ENCODE measurements at places on chromosomes 6 and 20. TPM values are rescaled to one million over a fixed set of nuclear protein-coding genes. Genes with fewer than 3 reads are reported as not detected.

- no peak for DNase-seq
These were observed 28.6 kb upstream of the PRL start for GRCh38 chr6:22325481-22325880.

GRCh38 chr20:38152175-38152620 is 12.9 kb downstream of the TGM2 start:
- DNase-seq, result no peak

DNA sequence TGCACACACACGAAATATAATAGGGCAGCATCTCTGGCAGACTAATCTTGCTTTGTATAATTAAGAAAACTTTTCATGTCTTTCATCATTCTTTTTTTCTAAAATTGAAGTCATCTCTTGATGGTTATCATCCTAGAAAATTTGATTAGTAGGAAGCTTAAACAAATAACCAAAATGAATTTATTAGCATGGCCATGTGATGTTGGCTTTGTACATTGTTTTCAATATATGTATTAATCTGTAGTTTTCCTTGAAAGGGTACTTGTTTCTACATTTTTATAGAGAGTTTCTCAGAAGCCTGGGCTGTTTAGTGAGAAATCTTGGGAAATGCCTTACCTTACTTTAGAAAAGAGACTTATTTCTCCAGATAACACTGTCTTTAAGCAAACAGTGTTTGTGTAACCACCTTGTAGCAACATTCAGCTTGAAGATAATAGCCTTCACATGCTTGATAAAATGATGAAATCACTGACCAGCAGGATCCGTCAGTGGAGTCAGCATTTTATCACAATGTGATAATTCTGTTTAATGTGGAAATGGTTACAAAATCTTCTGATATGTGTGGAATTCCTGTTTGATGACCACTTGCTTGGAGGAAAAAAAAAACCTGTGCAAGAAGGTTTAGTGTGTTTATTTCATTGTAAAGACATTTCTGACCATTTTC is 147.8 kb downstream of the MACROD2 start:
- DNase-seq, result no peak

The IER3 gene
- total RNA-seq, result 64.1 TPM

The PRDM1 gene
- 13.1 TPM for total RNA-seq

- no peak for DNase-seq
These were observed 26.2 kb downstream of the RNF144B start for GRCh38 chr6:18413381-18413780.

DNA sequence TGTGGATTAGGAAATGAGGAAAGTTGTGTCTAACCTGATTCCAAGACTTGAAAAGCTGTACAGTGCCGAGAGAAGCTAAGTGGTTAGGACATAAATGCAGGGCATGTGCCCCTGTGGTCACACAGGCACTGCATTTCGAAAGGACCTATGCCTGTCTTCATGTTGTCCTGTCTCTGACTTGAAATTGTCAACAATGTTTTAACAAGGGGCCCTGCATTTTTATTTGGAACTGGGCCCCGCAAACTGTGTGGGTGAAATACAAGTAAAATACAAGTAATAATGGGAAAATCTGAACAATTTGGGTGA is 38.8 kb downstream of the MRS2 start:
- no peak for DNase-seq

GRCh38 chr6:76615395-76615794 is 542.9 kb upstream of the IMPG1 start:
- no peak for DNase-seq

DNA sequence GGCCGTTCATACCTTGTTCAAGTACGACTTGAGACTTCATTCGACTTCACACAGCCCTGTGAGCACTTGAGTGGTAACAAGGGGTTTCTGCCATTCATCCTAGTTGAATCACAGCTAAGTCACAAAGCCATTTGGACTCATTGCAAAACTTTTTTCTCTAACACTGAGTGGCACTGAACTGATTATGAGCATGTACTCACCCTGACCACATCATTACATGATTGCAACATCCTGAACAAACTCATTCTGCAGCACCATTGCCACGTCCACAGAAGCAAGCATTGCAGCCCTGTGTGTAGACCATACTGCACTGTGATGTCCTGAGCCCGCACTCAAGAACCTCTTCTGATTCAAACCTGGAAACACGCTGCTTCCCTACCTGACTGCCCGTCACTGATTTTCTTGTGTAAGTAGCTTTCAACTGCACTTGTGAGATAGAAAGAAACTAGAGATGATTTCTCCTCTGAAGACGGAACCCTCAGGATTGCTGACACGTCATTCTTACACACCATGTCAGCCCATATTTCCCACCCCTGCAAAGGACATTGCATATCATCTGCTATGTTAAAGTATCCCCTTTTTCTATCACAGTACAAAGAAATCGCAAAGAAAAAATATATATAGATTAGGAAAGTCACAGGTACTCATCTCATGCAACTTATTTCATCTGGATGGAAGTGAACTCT is 81.6 kb downstream of the C6orf118 start:
- no peak for DNase-seq

The NOX3 gene
- not detected for total RNA-seq
